ENCODE measurements at places on chromosomes 3 and 15. TPM values are rescaled to one million over a fixed set of nuclear protein-coding genes. Genes with fewer than 3 reads are reported as not detected.

Gene SLC9C1
- polyA plus RNA-seq: not detected

Gene SEMA5B
- polyA plus RNA-seq: not detected

Gene METTL6
- 25.9 TPM for polyA plus RNA-seq

DNA sequence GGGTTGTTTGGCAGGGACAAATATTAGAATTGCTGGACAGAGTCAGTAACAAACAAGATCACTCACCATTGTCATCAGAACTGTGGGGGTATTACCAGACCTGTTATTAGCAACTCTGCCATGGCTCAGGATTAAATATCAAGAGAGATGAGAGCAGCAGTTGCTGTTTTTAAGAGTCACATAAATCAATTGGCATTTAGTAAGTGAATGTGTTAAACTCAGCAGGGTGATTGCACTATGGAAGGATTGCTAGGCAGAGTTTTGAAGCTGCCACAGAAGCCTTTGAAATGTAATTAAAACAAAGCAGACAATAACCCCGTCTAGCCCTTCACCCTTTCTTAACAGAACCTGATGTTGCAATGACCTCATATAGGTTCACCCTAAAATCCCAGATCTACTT lies 238.8 kb downstream of the GAP43 start:
- no peak for DNase-seq

DNA sequence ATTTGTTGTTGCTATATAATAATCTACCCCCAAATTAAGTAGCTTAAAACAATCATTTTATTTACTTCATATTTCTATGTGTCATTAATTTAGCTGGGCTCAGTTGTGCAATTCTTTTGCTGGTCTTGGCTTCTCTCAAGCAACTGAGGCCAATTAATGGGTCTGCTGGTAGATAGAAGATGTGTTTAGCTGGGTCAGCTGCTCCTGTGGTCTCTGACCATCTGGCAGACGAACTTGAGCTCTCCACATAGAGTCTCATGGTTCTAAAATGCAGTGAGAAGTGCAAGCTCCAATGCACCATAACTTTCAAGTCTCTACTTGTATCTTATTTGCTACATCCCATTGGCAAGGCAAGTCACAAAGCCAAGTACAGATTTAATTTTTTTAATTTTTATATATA lies 515.6 kb downstream of the ZIC1 start:
- DNase-seq: no peak

- DNase-seq: no peak
Observed at GRCh38 chr3:197846491-197846890, 55.4 kb downstream of the LRCH3 start.

- no peak for DNase-seq
Observed at GRCh38 chr15:77440378-77440999, 19.8 kb downstream of the HMG20A start.

- no peak for DNase-seq
Observed at GRCh38 chr15:52080706-52081392, 31.7 kb downstream of the BCL2L10 start.

- no peak for DNase-seq
Observed at GRCh38 chr3:74075241-74075640, 450.5 kb upstream of the PDZRN3 start.
